ENCODE measurements at places on chromosomes 6 and 20.

DNA sequence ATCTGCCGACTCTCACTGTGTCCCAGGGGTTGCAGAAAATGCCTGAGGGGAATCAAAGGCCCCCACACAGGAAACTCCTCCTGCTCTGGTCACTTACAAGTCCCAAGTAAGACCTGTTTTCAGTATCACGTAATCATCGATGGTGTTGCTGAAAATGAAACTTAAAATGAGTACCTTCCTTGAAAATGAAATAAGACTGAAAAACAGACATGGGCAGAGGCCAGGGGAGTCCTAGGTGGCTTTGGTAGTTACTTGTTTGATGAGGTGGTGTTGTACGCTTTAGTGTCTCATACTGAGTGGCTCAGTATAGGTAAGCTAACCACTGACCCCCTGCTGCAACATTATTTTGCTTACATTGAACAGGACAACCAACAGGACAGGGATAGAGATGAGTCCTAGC, 43.0 kb upstream of the SYNCRIP start:
- no peak for DNase-seq

DNA sequence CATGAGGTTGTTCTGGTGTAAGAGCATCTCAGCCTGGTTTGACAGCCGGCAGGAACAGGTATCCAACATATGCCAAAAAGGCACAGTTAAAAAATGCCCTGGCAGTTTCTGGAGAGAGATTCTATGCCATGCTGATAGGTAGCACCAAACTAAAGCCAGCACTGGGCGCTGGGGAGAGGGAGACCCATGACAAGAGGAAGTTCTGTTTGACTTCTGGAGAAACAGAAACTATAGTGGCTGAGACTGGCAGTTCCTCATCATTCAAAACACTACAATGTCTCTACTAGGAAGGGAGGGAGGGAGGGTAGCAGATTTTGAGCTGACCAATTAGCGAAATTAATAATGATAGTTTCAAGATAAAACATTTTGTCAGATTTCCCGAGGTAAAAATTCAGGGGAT, 174.1 kb downstream of the ADAT2 start:
- DNase-seq = no peak

DNA sequence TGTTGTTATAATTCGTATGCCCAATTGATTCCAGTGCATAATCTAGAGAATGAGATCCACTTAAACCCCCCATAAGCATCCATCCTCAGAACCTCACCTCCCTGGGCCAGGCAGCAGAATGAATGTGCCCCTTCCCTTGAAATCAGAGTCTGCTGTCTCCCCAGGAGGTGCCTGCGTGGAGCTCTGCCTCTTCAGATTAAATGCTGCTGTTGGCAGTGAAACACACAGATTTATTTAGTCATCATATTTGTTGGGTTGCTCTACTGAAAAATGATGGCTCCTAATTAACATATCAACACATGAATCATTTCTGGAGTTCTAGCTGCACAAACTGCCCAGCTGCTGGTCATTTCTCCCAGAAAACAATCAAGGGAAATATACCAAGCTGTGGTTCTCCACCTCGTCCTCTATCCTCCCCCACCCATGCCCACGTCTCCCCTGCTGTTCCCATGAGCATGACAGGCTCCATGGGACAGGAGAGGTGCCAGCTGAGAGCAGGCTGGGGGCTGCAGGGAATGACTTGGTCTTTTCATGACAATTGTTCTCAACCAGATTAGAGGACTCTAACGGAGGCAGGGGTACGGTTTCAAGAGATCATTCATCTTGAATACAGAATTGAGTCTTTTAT, 633.1 kb downstream of the CDH26 start:
- DNase-seq = no peak

- DNase-seq = no peak
These were observed 4.8 kb upstream of the SLC17A9 start for GRCh38 chr20:62947532-62948300.

Data from activated T-cell treated with anti-CD3 and anti-CD28 coated beads for 1 hour (primary cell).